ENCODE measurements at places on chromosomes 12 and 14.

- peak; percentile 65 for DNase-seq
Observed at GRCh38 chr14:91509083-91509877, 830 bp downstream of the PPP4R3A start.

- peak; percentile 84 for DNase-seq
Observed at GRCh38 chr12:31959701-31960391, 631 bp downstream of the RESF1 start.

- DNase-seq = no peak
Observed at GRCh38 chr12:2769866-2770533, 24.8 kb upstream of the FKBP4 start.

DNA sequence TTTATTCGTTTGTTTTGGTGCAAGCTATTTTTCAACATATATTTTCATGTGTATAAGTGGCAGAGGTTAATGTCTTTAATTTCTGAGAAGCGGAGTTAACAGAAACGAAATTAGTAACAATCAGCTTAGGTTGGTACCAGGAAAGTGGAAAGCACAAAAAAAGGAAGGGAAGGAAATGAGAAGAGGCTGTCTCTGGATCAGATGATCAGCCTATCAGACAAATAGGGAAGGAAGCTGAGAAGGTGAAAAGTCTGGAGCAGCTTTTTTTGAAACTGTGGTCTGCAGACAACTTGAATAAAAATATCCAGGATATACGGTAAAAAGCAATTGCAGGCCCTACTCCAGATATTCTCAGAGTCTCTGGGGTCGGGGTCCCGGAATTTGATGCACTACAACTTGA, 265.0 kb downstream of the SSPN start:
- no peak for DNase-seq

DNA sequence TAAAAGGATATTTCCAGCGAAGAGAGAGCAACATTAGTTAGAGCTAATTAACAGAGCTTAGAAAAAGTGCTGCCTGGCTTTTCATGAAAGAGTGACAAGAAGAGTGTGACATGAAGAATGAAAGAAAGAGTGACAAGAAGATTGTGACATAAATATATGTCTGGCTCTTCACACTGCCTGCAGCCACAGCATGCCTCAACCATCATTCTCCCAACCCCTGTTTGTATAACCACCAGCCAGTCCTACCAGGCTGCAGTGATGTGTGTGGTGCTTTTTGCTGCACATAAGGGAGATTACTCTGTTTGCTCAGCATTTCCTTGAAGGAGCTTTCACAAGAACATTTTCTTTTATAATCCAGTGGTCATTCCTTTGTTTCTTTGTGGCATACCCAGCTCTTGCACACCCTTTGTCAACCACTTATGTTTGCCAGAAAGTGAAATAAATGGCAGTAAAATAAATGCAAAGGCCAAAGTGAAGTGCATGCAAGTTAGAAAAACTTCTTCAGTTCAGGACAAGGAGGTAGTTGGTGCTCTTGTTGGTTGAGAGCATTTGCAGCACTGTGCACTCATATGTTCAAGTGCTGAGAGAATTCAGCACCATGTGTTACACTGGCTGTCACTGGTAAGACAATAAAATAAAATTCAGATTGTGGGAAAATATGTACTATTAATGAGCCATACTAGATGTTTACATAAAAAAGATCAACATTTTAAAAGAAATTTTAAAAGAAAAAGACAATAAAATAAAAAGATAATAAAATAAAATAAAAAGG, 50.6 kb downstream of the KIF21A start:
- DNase-seq = no peak

Measured in activated CD4-positive, alpha-beta T cell treated with anti-CD3 and anti-CD28 coated beads for 36 hours (primary cell).